ENCODE measurements at places on chromosomes 13 and 19. TPM values are rescaled to one million over a fixed set of nuclear protein-coding genes. Genes with fewer than 3 reads are reported as not detected.

DNA sequence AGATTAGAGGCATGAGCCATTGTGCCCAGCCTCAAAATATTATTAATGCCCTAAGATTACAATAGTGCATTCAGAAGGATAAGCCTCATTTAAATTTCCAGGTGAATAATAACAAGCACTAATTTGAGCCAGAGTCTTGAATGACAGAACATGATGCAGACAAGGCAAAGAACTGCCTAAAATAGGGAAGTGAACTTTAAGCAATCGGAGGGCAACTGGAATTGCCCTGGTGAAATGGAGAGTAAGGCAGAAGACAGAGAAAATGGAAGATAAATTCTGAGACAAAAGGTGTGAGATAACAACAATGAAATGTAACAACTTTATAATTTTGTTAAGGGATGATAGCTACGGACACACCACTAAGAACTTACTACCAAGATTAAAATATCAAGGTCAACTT, 199.9 kb downstream of the DIAPH3 start:
- DNase-seq: no peak

The MBD3L3 gene
- not detected for total RNA-seq

The CBLC gene
- total RNA-seq: not detected

GRCh38 chr13:76225815-76226489, 589.8 kb downstream of the LMO7 start:
- no peak for DNase-seq
